ENCODE measurements at places on chromosomes 5 and 9.

GRCh38 chr9:130698514-130698913 is 4.9 kb downstream of the EXOSC2 start:
- DNase-seq = no peak

GRCh38 chr5:142754031-142754430 is 16.1 kb upstream of the ARHGAP26 start:
- DNase-seq = no peak

DNA sequence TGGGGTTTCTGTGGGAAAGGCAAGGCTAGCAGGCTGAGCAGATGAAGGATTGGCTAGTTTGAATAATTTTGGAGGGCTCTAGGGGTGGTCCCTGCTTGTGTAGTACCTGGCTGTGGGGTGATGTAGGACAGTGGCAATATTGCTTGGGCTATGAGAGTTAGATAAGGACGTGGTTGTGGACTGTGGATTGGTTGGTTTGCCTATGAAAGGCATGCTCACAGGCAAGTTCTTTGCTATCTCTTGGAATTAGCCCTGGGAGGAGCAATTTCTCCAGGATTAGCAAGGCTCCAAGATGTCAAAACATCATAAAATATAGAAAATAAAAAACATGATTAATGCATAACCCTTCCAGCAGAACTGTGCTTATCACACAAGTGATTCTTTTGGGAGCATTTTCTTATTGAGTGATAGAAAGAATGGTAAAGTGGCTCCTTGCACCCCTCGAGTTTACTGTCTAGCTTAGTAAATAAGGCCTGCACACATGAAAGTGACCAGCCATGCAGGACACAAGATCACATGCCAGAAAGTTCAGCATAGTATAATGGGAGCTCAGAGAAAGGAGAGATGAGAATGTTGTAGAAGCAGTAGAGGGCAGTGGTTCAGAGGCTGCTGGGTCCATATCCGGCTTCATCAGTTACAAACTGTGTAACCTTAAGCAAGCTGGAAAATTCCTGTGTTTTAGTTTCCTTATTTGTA is 13.8 kb downstream of the AOPEP start:
- no peak for DNase-seq

DNA sequence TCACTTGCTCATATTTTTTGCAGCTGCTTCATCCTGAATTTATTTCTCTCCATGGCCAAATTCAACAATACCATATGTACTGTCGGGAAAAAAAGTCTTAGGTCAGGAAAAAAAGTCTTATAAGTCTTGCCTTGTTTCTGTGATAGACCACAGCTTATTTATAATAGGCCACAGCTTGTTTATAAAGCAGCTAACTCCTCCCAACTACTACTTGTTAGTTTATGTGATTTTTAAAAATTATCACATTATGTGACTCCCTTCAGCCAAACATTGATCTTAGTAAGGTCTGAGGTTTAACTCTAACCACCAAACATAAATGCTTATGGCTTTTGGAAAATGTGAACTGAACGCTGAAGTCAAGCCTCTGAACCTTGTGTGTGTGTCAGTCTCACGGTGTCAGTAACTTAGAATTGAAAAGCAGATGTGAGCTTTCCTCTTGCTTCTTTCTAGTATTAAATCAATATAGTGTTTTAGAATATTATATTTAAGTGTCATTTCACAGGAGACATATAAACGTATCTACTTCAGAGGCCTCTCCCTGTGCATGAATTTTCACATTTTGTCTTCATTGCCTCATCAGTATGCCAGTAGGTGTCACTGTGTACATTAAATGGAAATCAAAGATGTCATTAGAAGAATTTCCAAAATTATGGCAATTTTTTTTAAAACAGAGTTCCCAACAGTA is 51.3 kb downstream of the SNX24 start:
- DNase-seq = peak; percentile 25

GRCh38 chr5:157821822-157822622 is 36.9 kb downstream of the CLINT1 start:
- no peak for DNase-seq

DNA sequence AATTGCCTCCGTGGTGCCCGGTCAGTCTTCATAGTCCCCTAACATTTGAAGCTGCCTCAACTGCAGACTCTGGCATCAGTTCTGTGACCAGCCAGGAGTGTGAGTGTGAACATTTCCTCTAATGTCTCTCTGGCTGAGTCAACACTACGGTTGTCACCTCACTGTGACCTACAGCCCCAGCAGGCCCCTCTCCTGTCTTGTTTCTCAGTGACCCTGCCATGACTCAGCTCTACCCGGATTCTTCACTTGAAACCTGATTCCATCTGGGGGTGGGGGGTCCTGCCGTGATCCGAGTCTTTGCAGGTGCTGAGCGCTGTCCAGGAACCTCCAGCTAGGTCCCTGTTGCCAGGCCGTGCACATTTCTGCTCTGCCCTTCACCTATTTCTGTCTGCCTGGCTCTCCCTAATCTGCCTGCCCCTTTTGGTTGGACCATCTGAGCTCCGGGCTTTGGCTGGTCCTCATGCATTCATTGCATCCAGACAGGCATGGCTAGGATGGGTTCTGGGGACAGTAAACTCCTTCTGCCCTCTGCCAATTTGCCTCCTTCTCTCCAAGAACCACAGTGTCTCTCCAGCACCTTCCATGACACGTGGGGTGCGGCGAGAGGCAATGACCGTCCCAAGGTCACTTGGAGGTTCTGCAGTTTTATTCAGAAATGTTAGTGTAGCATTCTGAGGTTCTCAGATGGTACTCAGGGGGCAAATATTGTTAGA is 24.2 kb downstream of the STC2 start:
- DNase-seq = no peak

DNA sequence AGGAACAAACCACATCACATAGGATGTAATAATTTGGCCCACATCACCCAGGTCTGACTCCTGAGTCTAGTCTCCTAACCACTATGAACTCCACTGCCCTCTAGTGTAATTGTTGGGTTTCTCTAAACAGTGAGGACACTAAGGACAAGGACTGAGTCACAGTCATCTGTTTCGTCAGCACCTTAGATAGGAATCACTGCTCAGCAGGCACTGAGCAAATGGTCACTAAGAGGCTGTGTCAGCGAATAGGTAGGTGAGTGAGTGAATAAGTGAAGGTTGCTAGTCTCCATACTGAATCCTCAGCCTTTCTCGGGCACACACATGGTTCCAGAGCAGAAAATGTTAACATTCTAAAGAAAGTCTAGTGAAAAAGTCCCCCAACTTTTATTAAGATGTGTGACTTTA is 278.6 kb downstream of the SPOCK1 start:
- peak; percentile 98 for DNase-seq

GRCh38 chr5:56094579-56095361 is 100.0 kb upstream of the IL6ST start:
- no peak for DNase-seq

- DNase-seq = peak; percentile 44
Observed at GRCh38 chr9:123282362-123283047, 14.1 kb upstream of the STRBP start.

DNA sequence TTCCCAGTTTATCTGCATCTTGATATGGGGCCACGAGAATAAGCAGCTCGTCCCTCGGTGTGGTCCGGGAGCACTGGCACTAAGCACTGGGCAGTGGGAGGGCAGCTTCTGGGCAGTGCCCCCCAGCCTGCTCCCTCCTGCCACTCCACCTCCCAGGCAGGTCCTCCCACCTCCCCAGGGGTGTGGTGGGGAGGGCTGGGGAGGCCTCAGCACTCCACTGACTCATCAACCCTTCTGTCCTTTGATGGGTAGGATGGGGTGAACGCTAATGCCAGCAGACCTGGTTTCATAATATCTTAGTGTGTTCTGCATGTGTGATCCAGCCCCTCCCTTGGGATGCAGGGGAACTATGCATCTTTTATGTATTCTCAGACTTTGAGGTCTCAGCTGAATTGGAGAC is 62.2 kb upstream of the GNE start:
- peak; percentile 75 for DNase-seq

DNA sequence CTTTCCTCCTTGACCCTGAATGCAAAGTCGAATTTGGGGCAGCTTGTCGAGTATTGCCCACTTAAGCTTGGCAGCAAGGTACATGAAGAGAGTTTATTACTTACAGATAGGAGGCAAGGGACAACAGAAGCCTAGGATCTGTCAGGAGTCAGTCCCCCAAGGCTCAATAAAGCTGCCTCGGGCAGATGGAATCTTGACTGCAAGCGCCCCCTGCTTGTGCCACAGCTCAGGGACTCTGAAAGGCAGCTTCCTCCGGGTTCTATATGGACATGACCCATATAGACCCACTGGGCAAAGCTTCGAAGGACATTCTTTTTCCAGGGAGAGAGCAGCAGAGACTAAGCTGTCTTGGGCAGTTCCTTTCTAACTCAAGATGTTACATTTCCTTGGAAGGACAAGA is 971.5 kb downstream of the EFNA5 start:
- no peak for DNase-seq

- DNase-seq = peak; percentile 11
Observed at GRCh38 chr5:84113246-84114105, 271.2 kb downstream of the EDIL3 start.

DNA sequence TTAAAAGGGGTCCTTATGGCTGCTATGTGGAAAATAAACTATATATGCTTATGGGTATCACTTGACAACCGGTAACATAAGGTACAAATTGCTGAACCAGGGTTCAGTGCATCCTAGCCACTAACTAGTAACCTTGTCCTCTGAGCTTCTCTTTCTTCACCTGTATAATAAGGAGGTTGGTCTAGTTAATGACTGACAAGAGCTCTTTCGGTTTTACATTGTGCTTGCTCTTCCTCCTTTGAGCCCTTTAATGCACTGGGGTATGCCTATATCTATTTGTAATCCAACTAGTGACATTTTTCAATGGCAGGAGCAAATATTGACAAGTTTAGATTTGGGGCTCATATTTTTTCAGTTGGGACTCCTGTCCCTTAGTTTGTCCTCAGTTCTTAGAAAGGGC is 66.1 kb downstream of the NPR3 start:
- no peak for DNase-seq

DNA sequence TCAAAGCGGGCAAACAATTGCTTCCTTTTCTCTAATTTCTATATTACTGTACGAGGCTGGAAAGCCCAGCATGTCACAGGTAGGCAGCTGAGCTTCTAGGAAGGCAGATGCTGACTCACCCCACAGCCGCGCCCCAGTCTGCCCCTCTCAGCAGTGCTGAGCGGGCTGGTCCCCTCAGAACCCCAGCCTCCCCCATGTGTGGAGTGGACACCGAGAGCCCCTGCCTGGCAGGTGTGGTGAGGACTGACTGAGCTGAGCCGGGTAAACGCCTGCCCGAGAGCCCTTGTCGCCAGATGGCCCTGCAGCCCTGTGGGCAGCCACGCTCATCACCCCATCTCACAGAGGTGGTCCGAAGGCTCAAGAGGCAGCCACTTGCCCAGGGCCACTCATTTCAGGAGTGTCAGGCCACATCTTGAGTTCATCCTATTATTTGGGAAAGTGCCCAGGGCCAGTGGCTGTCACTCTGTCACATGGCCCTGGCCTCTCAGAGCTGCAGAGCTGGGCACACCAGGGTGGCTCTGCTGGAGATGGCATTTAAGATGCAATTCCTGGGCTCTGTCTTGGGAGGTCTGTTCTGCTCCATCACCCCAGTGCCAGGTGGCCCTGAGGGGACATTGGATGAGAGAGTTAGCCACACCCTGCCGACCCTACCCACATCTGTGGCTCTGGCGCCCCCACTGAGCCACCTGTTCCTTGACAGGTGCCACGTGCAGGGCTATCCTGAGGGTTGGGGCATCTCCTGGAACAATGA is 12.4 kb downstream of the CARD19 start:
- DNase-seq = no peak

DNA sequence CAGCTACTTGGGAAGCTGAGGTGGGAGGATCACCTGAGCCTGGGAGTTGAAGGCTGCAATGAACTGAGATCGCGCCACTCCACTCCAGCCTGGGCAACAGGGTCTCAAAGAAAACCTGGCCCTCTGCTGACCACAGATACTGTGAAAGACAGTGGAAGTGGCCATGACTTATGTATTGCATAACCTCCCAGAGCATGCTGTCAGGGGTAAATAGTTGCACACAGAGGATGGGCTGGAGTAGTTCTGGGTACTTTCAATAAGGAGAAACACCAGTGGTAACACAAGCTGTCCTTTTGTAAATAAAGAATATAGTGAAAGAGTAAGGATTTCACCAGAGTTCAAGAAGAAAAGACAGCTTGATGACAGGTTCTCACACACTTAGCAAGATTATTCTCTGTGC is 1.8 kb downstream of the ACER2 start:
- no peak for DNase-seq
